ENCODE measurements at places on chromosomes 16 and 17. TPM values are rescaled to one million over a fixed set of nuclear protein-coding genes. Genes with fewer than 3 reads are reported as not detected.
A peak's percentile ranks its signal among the peaks of the same experiment; 100 is the strongest.

DNA sequence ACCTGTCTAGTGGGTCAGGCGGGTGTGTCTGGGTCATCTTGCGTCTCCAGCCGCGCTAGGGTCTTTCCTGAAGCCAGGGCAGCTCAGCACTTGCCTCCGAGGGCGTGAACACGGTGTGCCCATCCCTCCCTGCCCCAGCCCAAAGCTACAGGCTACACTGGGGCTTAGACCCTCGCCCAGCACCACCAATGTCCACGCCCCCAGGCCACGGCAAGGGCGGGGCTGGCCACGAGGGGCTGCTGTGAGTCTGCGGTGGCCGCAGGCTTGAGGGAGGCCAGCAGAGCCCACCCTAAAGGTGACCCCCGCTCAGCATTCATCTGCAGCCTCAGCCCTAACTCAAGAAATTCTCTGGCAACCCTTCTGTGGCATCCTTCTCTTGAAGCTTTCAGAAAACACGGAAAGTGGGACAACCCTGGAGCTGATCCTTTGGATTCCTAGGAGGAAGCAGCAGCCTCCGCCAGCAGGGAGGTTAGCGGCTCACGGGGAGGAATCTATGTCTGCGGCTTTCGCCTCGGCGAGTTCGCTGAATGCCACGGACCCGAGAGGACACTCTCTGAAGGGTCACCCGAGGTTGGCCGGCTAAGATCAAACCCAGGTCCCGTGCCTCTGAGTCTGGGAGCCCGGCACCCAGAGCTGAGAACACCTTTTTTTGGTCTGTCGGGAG, 41.7 kb downstream of the TIMM22 start:
- H3K27me3 ChIP-seq, result no peaks in the 10 kb centered on the region
- H3K36me3 ChIP-seq, result no peaks in the 10 kb centered on the region
- H3K4me1 ChIP-seq, result peaks cover 5% of the 10 kb centered on the region
- no peak overlapping the region for H3K4me3 ChIP-seq
- DNase-seq, result no peak
- H3K27ac ChIP-seq, result no peak overlapping the region

DNA sequence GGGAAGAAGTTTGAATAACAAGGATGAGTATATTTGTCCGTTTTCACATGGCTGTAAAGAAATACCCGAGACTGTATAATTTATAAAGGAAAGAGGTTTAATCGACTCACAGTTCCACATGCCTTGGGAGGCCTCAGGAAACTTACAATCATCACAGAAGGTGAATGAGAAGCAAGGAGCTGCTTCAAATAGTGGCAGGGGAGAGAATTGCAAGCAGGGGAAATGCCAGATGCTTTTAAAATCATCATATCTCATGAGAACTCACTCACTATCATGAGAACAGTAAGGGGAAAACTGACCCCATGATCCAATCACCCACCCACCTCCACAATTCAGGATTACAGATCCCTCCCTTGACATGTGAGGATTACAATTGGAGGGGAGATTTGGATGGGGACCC, 212.8 kb upstream of the CDH8 start:
- DNase-seq, result no peak
- no peaks in the 10 kb centered on the region for H3K27me3 ChIP-seq
- H3K27ac ChIP-seq, result no peak overlapping the region
- no peaks in the 10 kb centered on the region for H3K36me3 ChIP-seq
- H3K4me3 ChIP-seq, result no peak overlapping the region

- no peaks in the 10 kb centered on the region for H3K36me3 ChIP-seq
- H3K27ac ChIP-seq, result no peak overlapping the region
- H3K4me1 ChIP-seq, result no peaks in the 10 kb centered on the region
- DNase-seq, result no peak
- H3K4me3 ChIP-seq, result no peak overlapping the region
Measured at GRCh38 chr17:15422392-15422965, 44.9 kb downstream of the CDRT4 start.

DNA sequence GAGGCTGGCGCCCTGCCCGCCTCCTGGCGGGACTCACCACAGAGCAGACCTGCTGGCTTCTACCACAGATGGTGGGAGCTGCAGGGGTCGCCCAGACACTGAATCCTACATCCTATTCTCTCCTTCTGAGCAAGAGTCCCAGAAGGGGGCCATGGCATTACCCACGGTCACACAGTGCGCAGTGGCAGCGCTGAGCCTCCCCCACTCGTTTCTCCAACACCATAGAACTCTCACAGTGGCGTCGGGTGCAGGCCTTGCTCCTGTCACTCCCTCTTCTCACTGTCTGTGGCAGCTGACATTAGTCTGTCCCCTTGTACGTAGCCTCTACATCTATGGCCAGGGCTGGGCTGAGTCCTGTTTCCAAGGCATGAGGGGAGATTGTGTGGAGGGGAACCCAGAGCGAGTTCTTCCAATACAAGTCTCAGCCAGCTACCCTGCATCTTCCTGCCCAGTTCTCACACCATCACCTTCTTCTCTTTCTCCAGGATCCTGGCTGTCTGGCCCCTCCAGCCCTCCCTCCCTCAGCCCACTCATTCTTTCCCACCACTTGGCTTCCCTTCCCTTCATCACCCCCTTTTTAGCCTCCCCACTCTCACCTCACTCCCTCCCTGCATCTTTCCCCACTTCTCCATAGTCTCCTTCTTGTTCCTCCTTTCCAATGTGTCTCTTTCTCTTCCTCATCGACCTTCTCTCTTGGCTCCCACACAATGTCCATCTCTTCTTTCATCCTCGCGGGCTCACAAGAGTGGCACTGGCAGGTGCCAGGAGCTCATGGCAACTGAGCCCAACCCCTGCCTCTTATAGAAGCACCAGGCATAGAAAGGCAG, 5.9 kb downstream of the UBTF start:
- no peak overlapping the region for H3K4me3 ChIP-seq
- peaks cover 5% of the 10 kb centered on the region for H3K4me1 ChIP-seq
- H3K27ac ChIP-seq, result no peak overlapping the region

Gene KRTAP1-1
- polyA plus RNA-seq, result not detected

- peak overlapping the region; percentile 90 for H3K4me3 ChIP-seq
- DNase-seq, result no peak
- peak overlapping the region; percentile 94 for H3K27ac ChIP-seq
- peaks cover 20% of the 10 kb centered on the region for H3K36me3 ChIP-seq
- H3K27me3 ChIP-seq, result no peaks in the 10 kb centered on the region
- H3K4me1 ChIP-seq, result peaks cover 5% of the 10 kb centered on the region
Measured at GRCh38 chr17:7242717-7243452, 636 bp upstream of the GABARAP start.

Gene FBXW10
- not detected for polyA plus RNA-seq

DNA sequence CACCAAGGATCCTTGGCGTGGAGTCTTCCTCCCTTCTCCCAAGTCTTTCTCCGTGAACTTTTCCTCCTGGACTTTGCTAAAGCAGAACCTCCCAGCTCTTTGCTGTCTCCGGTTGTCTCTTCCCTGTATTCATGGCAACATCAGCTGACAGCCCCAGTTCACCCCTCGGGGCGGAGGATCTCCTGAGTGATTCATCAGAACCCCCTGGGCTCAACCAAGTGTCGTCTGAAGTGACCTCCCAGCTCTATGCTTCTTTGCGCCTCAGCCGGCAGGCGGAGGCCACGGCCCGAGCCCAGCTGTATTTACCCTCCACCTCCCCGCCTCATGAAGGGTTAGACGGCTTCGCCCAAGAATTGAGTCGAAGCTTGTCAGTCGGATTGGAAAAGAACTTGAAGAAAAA, 943 bp downstream of the CNTROB start:
- peaks cover 15% of the 10 kb centered on the region for H3K27me3 ChIP-seq
- peaks cover 8% of the 10 kb centered on the region for H3K36me3 ChIP-seq
- no peak for DNase-seq
- H3K4me3 ChIP-seq, result peak overlapping the region; percentile 95
- no peak overlapping the region for H3K27ac ChIP-seq
- H3K4me1 ChIP-seq, result peaks cover 5% of the 10 kb centered on the region

GRCh38 chr16:83925957-83926725, 26.9 kb upstream of the OSGIN1 start:
- 0 out of 2 replicates have a peak, but pooled peaks cover 6% of the 10 kb centered on the region for H3K27me3 ChIP-seq
- peaks cover 4% of the 10 kb centered on the region for H3K4me1 ChIP-seq
- DNase-seq, result no peak
- H3K4me3 ChIP-seq, result no peak overlapping the region
- no peak overlapping the region for H3K27ac ChIP-seq

DNA sequence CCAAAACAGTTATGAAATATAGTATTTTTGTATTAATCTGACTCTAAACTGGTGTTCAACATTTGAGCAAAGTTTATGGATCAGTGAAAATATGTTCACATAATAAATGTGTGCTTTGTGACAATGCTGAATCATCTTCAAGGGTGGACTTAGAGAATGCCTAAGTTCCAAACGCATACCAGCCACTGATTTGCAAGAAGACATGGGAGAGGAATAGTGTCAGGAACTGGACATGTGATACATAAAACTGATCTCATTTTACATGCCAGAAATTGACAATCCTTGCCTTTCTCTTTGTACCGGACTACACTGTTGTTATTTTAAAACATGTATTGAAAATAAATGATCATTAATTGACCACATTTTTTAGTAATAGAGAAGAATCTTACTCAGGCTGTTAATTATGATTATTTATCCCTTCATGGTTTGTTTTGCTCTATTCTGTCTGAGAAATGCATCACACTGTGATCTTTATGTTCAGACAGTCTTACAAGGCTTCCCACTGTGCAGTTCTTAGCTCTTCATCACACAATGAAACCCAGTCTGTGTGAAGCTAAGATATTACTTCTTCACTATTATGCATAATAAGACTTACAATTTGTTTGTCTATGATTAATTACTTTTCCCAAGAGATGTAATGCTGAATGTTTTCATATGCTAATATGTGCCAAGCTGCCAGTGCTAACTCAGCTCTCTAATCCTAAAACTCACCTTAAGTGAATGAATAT, 1180.6 kb upstream of the CDH8 start:
- H3K36me3 ChIP-seq, result no peaks in the 10 kb centered on the region
- DNase-seq, result no peak
- no peaks in the 10 kb centered on the region for H3K4me1 ChIP-seq

- 0 out of 2 replicates have a peak, but pooled peaks cover 3% of the 10 kb centered on the region for H3K4me1 ChIP-seq
- peaks cover 5% of the 10 kb centered on the region for H3K36me3 ChIP-seq
- no peak overlapping the region for H3K4me3 ChIP-seq
- no peaks in the 10 kb centered on the region for H3K27me3 ChIP-seq
Measured at GRCh38 chr17:63649813-63650212, 27.6 kb downstream of the MAP3K3 start.

Gene MPV17L
- 5.4 TPM for polyA plus RNA-seq

DNA sequence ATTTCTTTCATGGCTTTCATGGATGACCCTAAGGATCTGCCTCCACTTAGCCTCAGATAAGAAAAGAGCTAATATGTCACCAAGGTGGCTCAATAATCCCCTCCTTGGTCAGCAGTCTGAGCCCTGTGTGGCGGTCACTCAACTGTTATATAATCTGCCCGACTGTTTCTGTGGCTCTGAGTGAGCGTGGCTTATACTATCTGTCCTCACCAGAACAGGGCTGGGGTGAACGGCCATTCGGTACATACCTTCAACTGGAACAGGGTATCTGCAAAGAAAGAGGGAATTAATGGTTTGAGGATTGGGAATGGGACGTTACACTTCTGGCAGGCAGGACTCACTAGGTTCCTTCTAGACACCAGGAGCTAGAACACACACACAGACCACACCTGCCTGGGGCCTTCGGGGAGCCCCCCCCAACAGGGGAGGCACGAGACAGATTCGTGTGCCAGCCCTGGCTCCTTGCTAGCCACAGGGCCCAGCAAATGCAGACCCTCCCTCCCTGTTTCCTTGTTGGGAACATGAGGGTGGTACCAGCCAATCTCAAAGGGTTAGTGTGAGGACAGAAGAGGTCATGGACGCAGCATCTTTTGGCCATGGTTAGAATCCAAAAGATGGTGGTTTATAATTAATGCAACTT, 3.7 kb downstream of the CHMP1A start:
- H3K27me3 ChIP-seq, result no peaks in the 10 kb centered on the region
- no peaks in the 10 kb centered on the region for H3K36me3 ChIP-seq
- H3K4me1 ChIP-seq, result no peaks in the 10 kb centered on the region
- H3K27ac ChIP-seq, result no peak overlapping the region

Gene PLD6
- polyA plus RNA-seq, result 0.20 TPM

- H3K36me3 ChIP-seq, result peaks cover 10% of the 10 kb centered on the region
- peak overlapping the region; percentile 72 for H3K27ac ChIP-seq
- peak; percentile 79 for DNase-seq
- no peak overlapping the region for H3K4me3 ChIP-seq
Measured at GRCh38 chr17:2435181-2435741, 34.4 kb upstream of the MNT start.

Gene CCDC78
- 7.1 TPM for polyA plus RNA-seq
